ENCODE measurements at places on chromosomes 2 and 18.

DNA sequence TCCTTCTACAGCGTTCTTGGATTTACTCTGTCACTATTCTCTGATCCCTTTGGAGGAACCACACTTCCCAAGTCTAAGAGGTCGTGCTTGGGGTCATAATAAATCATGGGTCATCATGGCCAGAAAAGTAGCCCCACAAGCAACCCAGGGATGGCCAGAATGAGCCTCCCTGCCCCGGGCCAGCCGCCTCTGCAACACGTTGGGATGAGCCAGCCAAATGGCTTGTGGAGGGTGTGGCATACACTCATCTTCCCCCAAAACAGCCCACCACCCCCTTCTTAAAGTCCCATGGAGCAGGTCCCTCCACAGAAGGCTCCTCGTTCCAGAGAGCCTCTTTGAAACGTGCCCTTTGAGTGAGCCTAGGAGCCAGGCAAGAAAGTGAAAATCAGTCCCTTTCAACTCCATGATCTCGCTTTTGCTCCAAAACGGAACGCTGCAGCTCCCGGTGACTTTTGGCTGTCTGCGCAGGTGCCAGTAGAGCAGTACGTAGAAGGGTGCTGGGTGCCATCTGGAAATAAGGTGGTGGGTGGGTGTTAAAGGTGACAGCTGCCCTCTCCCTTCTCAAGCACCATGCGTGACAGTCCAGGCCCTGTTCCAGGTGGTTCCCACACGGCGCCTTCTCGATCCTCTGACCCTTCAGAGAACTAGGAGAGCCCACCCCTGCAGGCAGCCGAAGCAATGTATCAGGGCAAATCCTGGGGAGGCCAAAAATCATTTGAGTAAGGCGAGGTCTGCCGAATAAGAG, 48.5 kb upstream of the FOSL2 start:
- DNase-seq, result no peak

- no peak for DNase-seq
Measured at GRCh38 chr2:208142240-208142924, 3.6 kb downstream of the CRYGB start.

DNA sequence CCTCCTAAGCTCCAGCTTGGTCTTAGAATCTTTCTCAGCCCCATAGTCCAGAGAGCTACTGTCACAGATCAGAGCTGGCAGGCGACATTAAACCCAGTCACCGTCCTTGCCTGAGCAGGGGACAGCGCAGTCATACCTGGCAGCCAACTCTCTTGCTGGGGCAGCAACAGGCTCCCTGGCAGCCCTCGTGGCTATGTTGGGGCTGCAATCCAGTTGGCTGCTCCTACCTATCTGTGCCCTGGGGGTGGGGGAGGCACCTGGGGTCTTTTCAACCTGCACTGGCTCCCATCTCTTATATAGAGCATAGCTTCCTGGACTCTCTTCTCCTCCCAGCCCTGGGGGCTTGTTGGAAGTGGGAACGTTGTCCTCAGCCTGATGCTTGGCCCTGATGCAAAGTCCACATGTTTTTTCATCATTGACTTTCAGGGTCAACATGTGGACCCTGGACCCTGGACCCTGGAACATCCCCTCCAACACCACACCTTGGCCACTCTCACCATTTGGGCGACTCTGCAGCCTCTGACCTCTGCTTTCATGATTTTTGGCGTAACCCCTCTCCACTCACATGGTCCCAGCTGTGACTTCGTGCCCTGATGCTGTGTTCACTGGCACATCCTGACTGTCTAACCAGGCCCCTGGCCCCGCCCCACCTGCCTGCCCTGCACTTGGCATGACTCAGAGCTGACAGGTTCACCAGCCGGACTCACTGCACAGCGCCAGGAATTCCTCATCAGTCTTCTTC, 45.6 kb downstream of the ATOH8 start:
- no peak for DNase-seq

DNA sequence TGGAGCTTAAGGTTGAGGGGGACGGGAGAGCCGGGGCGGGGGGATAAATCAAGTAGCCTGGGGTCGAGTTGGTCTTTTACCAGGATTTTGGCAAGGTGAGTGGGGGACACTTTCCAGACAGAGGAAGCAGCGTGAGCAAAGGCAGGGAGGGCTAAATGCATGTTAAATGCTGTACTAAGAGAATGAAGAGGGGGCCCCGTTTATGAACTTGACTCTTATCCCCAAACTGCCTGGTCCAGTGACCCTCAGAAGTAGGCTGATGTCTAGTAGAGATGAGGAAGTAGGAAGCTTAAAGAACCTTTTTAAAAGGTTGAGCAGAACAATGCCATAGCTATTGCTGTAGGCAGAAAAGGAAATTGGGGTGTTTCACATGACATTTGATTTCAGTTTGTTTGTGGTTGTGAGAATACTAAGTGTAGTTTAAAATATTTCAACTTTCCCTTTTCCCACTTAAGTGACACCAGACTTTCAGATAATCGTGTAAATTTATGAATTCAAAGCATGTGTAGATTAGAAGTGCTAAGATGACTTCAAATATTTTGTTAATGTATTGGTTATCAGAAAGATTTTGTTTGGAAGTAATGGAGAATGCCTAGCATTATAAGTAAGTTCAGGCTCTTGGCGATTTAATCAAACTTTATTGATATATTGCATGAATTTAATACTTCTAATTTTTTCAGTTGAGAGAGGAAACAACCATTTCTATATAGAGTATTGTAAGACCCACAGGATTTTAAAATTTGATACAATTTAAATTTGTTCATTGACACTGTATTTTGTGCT, 1.8 kb downstream of the REL start:
- peak; percentile 12 for DNase-seq

DNA sequence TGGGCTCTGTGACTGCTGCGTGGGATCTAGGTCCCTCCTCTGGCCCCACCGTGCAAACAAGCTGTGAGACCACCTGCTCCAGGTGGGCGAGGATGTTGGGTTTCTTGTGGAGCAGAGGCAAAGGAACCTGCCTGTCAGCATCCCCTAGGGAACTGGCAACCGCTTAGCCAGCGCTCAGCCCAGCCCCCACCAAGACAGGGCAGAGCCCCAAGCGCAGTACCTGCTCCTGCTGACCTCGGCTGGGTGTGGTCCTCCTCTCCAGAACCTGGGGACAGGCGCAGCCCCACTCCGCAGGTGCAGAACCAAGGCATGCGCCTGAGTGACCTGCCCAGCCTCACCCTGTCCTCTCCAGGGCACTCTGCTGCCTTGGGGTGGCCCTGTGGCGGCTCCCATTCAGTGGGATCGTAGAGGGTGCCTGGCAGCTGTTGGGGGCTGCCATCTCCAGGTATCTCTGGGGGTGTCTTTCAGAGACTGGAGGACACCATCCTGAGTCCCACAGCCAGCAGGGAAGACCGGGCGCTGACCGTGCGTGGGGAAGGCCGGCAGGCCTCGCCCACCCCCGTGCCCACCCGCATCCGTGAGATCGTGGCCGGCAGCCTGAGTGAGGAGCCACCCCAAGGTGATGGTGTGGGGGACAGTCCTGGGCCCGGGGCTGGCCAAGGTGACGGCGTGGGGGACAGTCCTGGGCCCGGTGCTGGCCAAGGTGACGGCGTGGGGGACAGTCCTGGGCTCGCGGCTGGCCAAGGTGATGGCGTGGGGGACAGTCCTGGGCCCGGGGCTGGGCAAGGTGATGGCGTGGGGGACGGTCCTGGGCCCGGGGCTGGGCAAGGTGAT, 12.3 kb downstream of the CROCC2 start:
- no peak for DNase-seq

- DNase-seq, result no peak
Measured at GRCh38 chr2:182724656-182725055, 8.6 kb downstream of the DNAJC10 start.

DNA sequence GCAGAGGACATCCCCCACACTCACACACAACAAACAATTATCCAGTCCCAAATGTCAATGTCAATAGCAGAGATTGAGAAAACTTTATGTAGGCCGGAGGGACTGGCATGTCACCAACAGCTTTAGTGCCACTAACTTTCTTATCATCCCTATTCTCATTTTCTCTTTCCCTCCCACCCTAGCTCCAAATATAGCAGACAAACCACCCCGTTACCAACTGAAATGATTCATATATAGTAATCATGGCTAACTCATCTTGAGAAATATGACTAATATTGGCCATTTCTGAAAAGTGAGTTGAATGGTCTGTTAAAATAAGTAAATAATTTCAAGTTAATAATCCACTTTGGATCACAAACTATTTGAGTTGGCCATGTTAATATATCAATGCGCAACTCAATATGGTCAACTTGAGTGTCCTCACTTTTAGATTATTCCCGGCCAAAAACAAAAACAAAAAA, 242.1 kb upstream of the RND3 start:
- DNase-seq, result no peak

- peak; percentile 20 for DNase-seq
Measured at GRCh38 chr2:152950126-152950525, 231.7 kb downstream of the ARL6IP6 start.

- no peak for DNase-seq
Measured at GRCh38 chr18:76952747-76953146, 130.4 kb downstream of the ZNF236 start.

DNA sequence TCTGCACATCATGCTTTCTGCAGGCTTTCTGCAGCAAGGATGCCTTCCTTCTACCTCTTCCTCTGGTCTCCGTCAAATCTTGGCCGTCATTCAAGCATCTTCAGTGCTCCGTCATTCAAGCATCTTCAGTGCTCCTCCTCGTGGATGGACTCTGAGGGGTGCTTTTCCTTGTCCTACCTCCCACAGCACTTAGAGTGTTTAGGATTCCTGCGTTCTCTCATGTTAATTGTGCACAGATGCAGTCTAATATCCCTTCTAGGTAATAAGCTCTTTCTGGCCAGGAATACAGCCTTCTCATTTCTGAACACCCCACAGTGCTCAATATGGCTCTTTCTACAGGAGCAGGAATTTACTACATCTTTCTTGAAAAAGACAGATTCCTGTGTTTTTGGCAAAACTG, 59.8 kb downstream of the ZNF236 start:
- DNase-seq, result no peak

DNA sequence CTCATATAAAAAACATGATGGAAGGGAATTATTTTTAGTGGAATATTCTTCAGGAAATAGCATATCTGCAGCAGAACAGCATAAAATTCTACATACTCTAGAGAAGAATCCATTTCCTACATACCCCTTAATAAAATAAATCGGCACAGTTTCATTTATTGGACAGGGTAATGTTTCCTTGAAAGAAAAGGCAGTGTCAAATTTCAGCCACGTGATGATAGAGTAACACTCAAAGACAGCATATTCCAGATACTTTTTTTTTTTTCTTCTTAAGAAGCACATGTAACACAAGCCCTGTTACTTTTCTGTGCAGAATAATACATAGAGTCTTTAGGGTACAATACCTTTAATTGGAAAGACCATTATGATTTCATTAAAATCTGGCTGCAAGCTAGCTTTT, 204.4 kb downstream of the SRBD1 start:
- no peak for DNase-seq

- DNase-seq, result no peak
Measured at GRCh38 chr2:116819355-116819754, 995.1 kb upstream of the DDX18 start.

- no peak for DNase-seq
Measured at GRCh38 chr2:230137902-230138539, 69.3 kb upstream of the SLC16A14 start.

DNA sequence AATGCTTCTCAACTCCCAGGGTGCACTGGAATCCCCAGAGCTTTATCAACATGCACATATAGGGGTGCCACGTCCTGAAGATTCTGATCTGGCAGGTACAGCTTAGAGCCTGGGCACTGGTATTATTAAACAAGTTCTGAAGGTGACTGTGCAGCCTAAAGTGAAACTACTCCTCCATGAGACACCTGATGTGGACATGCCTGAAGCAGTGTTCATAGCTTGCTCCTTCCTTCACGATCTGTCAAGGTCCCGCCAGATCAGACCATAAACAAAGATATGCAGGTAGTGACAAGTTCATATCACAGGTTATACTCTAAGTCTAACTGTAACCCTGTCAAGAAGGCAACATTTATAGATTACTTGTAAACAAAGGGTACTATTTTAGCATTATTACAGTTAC, 65.3 kb upstream of the DNER start:
- no peak for DNase-seq

DNA sequence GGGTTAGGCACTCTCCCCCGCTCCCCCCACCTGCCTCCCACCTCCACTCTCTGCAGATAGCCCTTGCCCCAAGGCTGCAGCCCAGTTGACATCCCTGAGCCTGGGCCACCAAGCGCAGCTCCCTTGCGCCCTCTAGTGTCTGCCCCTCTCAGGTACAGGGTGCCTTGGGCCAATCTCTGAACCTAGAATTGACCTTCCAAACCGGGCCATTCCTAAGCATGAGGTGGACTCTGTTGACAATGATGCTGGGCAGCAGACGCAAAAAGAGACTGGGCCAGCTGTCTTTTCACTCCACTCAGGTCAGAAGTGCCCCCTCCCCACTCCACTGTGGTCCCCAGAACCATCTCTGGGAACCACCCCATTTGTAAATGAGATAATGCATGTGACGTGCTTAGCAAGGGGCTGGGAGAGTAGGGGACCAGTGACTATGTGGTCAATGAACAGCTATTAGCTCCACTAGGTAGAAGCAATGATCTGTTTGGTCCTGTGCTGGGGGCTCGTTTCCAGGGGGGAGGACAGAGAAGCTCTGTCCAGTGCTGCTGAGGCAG, 43.3 kb upstream of the PLB1 start:
- peak; percentile 33 for DNase-seq

DNA sequence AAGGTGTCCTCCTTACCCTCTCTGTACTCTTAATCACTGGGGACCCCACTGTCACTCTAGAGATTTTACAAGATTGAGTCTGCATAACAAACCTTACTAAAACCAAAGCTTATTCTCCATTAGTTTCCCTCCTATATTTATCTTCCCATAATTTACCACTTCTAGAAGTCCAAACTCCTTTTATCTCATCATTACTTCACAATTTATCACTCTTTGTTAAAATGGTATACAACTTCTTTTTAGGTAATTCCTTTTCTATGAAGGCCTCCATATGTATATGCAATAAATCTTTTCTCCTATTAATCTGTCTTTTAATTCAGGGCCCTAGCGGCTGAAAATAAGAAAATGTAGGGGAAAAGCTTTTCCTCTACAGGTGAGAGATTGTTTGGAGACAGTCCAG, 152.4 kb downstream of the MSH2 start:
- DNase-seq, result no peak

GRCh38 chr2:210667711-210668110, 111.3 kb downstream of the CPS1 start:
- no peak for DNase-seq

GRCh38 chr2:156320486-156321098, 11.9 kb downstream of the NR4A2 start:
- no peak for DNase-seq

DNA sequence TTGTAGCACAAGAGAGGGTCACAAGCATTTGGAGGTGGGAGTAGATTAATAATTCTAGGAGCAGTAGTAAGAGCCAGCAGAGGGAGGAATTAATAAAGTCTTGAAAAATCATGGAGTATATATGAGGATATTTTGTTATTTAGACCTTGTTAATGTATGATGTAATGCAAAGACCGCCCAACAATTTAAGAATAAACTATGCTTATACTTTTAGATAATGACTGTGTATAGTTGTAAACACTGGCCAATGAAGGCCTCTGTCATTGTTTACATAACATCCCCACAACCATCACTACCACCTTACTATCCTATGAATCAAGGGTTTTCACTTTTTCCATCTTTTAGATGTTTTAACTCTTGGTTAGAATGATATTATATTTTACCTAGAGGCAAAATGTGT, 37.6 kb downstream of the OSR1 start:
- no peak for DNase-seq

GRCh38 chr18:60053747-60054304, 154.0 kb downstream of the PMAIP1 start:
- no peak for DNase-seq

Data from right renal pelvis (tissue), 4 donors.